EL (cell line): ENCODE measurements at places on chromosomes 16 and 17.

- DNase-seq: no peak
These were observed 2.0 kb downstream of the STAT5B start for GRCh38 chr17:42274253-42274542.

DNA sequence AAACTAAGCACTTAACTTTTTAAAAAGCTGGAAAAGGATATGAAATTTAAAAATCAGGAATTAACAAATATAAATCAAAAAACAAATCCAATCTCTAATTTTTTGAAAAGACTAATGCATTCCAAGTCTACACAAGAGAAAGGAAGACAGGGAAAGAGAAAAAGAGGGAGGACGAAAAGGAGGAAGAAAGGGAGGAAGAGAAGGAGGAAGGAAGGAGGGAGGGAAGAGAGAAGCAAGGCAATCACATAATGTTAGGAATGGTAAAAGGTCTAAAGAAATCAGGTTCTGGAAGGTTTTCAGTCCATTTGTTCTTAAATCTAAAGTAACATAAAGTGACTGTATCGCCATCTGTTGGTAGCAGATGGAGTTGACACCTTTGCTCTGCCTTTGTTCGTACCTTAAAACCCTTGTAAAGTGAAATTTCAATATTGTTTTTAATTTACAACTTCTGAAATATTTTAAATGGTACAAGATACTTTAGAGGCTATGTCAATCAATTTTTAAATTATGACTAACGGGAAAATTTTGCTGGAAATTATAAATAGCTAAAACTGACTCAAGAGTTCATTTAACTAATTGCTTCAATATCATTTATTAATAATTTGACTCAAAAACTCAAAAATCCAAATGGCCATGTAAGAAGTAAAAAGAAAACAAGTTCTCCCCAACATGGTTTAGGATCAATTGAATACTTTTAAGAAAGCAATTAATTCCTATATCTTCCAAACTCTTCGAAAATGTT, 20.4 kb upstream of the CDYL2 start:
- DNase-seq: peak; percentile 41

GRCh38 chr16:47358816-47359215, 102.0 kb downstream of the ITFG1 start:
- DNase-seq: peak; percentile 58

GRCh38 chr17:27239046-27239445, 54.9 kb upstream of the WSB1 start:
- DNase-seq: no peak

DNA sequence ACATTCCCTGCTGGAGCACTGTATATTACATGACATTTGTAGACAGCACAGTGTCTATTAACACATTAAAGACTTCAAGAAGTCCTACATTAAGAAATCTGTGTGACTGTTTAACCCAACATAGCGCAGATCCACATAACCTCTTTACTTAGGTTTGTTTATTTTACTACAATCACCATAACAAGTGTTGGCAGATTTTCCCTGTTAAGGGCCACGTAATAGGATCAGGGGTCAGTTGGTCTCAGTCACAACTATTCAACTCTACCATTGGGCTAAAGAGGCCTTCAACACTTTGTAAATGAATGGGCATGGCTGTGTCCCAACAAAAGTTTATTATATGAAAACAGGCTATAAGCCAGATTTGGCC, 51.3 kb upstream of the ADORA2B start:
- DNase-seq: no peak

GRCh38 chr16:85041219-85042166, 13.9 kb downstream of the KIAA0513 start:
- DNase-seq: no peak

- DNase-seq: no peak
These were observed 16.3 kb downstream of the FAM117A start for GRCh38 chr17:49747632-49748031.

GRCh38 chr16:27109666-27110523, 43.2 kb downstream of the C16orf82 start:
- DNase-seq: peak; percentile 65

DNA sequence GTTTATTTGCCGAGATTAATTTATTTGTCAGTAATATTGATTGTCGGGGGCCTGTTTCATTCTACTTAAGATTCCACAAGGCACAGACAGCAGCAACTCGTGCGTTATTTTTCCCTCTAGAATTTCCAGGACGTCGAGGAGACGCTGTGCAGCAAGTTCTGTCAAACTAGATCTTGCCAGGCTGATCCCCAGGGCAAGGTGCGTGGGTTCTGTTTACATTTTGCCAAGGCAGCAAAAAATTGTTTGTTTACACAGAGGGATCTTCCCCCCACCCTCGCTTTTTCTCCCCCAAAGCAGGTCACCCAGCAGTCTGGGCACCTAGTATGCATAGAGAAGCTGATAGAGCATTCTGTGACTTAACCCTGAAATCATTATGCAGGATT, 111.4 kb downstream of the IRX3 start:
- DNase-seq: no peak

GRCh38 chr16:20952139-20952920, 51.8 kb downstream of the LYRM1 start:
- DNase-seq: no peak

DNA sequence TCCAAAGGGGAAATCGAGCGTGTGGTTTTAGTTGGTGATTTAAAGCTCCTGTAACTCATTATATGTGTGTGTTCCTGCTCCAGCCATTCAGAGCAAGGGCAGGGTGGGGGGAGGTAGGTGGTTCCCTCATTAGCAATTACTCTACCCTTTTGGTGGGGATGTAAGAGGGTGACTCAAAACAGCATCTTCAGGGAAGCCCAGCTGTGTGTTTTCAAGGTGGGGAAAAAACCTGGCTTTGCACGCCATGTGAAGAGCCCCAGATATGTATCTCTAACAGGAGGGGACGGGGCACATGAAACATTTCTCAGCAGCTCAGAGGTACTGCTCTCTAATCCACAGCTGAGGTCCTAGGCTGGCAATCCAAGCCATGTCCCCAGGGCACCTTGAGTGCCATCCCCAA, 241.3 kb upstream of the ZFHX3 start:
- DNase-seq: no peak

GRCh38 chr16:19366391-19366790, 51.3 kb upstream of the TMC5 start:
- peak; percentile 23 for DNase-seq

DNA sequence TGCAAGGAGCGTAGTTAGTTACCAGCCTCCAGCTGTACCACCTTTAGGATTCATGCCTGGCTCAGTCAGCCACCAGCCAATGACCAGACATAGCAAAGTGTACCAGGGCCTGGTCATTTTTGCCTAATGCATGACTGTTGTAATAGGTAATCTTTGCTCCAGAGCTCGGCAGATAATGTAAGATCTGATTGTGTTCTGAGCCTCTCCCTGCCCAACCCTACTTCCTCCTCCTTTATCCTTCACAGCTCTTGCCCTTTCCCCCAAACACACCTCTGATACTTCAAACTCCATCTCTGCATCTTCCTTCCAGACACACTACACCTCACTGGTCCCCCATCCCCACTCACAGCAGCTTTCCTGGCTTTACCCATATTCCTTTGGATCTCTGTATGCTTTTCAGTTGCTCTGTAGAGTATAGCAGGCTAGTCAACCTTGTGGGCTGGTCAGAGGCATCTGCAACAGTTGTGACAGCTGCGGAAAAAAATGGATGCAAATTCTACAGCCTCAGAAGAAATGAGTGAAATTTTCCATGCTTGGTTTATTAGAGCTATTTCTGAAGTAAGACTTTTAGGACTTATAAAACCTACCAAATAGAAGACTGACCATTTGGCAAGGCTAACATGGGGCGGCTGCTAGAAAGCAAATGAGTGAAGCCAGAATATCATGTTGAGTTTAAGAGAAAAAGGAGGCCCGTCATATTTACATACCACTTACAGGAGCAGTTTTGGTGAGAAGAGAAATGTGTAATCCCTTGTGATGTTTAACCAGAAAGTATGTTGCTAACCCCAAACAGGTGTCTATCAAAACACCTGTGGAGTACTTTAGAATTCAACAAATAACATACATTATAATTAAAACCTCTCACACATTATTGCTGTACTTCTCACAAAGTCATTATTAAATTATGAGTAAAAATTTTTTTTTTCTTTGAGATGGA, 19.9 kb upstream of the C16orf87 start:
- no peak for DNase-seq

DNA sequence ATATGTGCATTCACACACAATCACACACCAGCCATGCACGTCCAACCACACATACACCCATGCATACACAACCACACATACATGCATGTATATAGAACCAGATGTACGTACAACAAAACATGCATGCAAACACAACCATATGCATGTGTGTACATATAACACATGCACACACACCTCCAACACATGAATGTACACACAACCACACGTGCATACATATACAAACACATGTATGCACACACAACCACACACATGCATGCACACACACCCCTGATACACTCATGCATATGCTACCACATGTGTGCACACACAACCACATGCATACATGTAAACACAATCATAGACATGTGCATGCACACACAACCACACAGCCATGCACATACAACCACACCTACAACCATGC, 52.0 kb upstream of the SDK2 start:
- no peak for DNase-seq

DNA sequence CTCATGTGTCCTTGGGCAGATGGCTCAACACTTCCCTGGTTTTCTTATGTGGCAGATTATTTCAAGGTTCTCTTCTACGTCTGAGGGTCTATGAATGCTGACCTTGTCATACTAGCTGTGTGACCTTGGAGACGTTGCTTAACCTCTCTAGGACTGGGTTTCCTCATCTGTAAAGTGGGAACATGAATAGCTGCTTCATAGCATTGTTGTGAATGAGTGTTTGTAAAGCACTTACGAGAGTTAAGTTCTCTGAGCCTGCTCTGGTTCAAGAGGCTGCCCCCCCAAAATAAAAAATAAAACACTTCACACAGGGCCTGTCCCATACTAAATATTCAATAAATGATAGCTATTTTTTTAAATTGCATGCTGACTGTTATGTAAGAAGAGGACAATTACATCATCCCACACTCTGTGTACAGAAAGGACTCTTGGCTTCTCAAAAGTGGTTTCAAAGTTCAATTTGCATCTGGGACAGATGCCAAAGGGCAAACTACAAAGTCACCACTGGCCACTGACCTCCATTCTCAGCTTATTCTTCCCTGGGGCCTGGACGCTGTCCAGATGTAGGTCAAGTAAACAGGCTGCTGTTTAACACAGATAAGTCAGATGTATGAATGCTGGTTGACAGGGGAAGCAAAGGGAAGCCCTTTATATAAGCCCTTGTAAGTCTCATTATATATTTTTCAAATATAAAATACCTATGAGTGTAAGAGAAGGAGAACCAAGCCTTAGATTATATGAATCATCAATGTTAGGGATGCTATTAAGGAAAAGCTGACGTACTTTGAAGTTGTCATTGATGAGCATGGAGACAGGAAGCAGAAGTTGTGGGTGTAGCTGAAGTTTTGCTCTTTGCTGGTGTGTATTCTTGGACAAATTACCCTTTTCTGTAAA, 15.4 kb upstream of the NDEL1 start:
- DNase-seq: peak; percentile 34

- DNase-seq: no peak
These were observed 2.3 kb downstream of the PRSS21 start for GRCh38 chr16:2819179-2819938.

GRCh38 chr17:45240905-45241327, 19.2 kb downstream of the FMNL1 start:
- no peak for DNase-seq

- DNase-seq: peak; percentile 79
These were observed 64.8 kb upstream of the MRC2 start for GRCh38 chr17:62562656-62563055.

DNA sequence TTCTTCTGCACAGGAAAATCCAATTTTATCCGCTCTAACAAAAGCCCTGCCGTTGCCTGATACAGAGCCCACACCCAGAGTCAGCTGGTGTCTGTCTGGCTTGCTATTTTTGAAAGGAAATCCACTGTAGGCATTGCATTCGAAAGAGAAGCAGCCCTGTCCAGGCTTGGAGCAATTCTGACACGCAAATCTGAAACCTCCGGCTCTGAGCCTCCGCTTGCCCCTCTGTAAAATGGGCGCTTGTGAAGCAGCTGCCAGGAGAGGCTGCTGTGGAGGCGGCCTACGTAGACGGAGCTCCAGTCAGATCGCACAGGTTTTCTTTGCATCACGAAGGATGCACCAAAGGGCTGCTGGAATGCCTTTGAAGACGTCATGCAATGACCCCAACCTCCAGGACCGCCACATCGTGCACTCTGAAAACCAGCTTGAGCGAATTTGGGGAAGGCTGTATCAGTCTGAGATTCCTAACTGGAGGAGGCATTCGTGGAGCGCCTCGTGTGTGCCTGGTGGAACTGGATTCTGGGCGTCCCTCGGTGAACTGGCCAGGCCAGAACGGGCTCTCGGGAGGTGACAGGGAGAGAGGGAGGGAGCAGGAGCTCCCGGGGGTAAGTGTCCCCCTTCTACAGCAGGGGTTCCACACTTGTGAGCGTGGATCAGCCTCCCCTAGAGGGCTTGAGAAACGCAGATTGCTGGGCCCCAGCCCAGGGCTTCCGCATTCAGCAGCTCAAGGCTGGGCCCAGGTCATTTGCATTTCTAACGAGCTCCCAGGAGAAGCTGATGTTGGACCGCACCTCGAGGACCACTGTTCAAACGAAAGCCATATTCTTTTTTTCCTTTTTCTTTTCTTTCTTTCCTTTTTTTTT, 215.5 kb downstream of the MRTFB start:
- DNase-seq: no peak
